GM13977 (cell line): ENCODE measurements at places on chromosomes 3 and 15.

GRCh38 chr15:28895566-28895965, 9.8 kb downstream of the APBA2 start:
- no peak for DNase-seq

DNA sequence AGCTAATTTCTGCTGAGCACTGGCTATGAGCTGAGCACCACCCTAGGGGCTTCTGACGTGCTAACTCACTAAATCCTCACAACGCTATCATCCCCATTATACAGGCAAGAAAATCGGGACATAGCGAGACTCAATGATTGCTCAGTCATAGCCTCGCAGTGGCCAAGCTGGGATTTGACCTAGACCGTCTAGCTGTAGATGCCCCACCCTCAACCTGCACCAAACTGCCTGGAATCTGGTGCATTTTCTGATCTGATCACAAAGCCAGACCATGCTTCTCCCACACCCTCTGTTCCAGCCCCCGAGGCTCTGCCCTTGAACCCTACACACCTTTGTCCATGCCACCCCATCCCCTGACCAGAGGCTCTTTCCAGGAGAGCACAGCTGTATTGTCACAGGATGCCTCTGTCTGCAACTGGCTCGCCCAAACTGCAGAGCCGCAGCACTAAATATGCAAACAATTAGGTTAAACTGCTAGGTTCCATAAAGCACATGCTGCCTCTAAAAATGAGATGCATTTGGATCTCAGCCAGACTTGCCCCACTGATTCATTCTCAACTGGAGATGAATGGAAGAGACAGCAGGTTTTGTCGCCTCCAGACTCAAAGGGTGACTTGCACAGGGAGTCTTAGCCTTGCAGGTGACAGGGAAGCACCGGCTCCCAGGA, 95.2 kb downstream of the NUP210 start:
- DNase-seq: no peak

- no peak for DNase-seq
Observed at GRCh38 chr15:70072479-70072878, 25.2 kb downstream of the TLE3 start.

DNA sequence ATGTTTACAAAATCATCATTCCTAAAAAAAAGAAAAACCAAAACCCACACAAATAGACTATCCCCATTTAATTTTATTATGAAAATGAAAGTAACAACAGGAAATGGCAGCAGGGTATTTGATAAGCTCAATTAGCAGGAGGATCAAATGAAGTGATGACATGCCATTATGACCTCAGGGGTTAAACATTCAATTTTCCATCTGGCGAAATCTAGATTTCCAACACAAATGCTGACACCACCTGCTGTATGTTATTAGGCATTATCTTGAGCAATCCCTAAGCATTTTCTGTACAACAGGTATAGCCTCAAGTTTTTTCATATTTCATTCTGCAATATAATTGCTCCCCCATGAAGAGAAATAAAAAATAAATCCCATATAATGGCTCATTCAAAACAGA, 57.1 kb downstream of the SHQ1 start:
- no peak for DNase-seq

GRCh38 chr15:87142096-87142495, 1062.4 kb downstream of the AGBL1 start:
- DNase-seq: no peak

GRCh38 chr15:42836251-42836650, 84.3 kb downstream of the TTBK2 start:
- no peak for DNase-seq

- DNase-seq: no peak
Observed at GRCh38 chr3:138256022-138256421, 68.9 kb downstream of the ARMC8 start.

- DNase-seq: no peak
Observed at GRCh38 chr15:68310804-68311463, 33.4 kb downstream of the FEM1B start.

DNA sequence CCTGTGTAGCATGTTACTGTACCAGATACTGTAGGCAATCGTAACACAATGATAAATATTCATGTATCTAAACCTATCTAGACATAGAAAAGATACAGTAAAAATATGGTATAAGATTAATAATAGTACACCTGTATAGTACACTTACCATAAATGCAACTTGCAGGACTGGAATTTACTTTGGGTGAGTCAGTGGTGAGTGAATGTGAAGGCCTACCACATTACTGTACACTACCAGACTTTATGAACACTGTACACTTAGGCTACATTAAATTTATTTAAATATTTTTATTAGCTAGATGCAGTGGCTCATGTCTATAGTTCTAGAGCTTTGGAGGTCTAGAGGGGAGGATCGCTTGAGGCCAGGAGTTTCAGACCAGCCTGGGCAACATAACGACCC, 186.6 kb upstream of the ROPN1 start:
- DNase-seq: no peak

DNA sequence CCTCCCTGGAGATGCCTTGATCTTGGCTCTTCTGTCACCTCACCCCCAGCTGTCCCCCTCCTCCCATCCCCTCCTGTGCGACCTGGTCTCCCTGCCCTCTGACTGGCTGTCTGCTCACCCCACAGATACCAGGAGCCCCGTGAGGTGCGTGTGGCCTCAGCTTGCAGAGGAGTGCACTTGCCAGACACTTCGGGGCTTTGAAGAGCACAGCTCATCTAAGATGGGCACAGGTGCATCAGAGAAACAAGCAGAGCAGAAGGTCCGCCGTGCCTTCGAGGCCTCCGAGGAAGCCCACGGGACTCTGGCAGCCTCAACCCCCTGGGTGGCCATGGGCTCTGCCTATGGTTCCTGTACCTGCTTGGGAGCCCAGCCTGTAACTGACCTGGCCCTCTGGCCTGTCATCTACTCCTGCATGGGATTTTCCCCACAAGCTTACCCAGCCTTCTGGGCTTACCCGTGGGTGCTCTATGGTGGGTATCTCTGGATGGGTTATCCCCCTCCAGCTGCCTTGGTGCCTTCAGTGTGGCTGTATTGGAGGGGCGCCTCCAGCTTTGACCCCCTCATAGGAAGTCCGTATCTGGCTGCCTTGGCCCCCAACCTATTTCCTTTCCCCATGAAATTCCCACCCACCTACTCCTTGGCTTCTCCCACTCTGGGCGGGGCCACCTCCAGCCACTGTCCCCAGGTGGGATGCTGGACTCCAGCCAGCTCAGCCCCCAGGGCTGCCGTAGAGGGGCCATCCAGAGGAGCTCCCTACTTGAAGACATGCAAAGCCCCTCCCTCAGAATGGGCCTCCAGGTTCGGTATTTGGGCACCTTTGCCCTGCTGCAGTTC, 3.8 kb downstream of the PRR23E start:
- no peak for DNase-seq

- DNase-seq: no peak
Observed at GRCh38 chr15:101561584-101561906, 72.0 kb upstream of the PCSK6 start.

GRCh38 chr3:3675801-3676200, 123.4 kb upstream of the LRRN1 start:
- DNase-seq: no peak

- DNase-seq: no peak
Observed at GRCh38 chr15:49168016-49168415, 2.0 kb upstream of the GALK2 start.

DNA sequence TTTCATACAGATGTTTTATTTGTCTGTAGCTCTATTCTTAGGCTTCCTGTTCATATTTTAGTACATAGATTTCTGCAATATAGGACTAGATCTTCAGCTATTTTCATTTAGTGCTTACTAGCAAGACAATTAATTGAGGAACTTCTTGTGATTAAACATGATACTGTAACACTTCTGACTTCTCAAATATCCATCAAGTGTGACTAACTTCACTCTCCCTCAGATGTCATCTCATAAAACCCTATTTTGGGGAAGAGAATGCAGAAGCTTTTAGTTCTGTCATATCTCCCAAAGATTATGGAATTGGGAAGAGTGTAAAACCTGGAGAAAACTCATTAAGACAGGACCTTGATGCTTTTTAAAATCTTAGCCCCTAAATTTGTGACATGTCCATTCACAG, 28.6 kb upstream of the GOLIM4 start:
- DNase-seq: no peak
